Stimulated activated CD8-positive, alpha-beta memory T cell treated with anti-CD3 and anti-CD28 coated beads, Interleukin-7, amount 100 ng/mL, for 1 hour (primary cell): ENCODE measurements at places on chromosomes 12 and 14.

DNA sequence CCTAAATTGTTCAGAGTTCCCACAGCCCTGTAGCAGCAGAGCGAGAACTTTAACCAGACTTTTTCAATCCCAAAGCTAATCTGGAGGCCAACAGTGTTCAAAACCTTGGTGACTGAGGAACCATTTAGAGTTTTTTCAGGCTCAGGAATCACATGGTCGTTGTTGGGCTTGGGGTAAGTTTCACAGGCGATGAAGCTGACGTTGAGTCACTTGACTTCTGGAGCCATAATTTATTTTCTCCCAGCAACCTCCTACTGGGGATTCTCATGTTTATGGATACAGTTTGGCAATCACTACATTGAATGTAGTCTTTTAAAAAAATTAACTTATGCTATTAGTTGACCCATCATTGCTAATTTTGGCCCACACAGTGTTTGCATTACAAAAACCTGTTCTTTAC, 34.5 kb downstream of the SSPN start:
- no peak for DNase-seq

DNA sequence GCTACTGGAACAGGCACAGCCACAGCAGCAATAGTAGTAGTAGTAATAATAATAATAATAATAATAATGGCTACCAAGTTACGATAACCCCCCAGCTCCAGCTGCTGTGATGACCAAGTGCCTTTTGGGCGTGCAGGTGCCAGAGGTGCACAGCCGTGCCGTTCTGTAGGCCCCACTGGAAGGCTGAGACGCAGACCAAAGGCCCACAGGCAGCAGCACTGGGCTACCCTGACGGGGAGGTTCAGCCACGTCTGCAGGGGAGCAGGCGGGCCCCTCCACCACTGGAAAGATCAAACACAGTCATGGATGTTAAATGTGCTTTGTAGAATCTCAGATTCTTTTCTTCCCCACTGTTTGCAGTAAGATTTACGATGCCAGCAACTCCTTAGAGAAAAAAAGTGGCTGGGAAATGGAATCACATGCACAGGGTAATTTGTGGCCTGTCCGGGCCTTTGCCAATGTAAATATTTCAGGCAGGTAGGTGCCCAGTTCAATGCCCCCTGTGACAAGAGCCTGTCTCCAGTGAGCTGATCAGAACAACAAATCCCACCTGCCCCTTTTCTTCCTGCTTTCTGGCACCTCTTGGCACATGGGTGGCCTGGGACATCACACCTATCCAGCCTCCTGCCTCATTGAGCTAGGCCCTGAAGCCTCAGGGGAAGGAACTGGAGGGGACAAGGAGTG, 32.6 kb downstream of the CCDC85C start:
- DNase-seq: no peak

DNA sequence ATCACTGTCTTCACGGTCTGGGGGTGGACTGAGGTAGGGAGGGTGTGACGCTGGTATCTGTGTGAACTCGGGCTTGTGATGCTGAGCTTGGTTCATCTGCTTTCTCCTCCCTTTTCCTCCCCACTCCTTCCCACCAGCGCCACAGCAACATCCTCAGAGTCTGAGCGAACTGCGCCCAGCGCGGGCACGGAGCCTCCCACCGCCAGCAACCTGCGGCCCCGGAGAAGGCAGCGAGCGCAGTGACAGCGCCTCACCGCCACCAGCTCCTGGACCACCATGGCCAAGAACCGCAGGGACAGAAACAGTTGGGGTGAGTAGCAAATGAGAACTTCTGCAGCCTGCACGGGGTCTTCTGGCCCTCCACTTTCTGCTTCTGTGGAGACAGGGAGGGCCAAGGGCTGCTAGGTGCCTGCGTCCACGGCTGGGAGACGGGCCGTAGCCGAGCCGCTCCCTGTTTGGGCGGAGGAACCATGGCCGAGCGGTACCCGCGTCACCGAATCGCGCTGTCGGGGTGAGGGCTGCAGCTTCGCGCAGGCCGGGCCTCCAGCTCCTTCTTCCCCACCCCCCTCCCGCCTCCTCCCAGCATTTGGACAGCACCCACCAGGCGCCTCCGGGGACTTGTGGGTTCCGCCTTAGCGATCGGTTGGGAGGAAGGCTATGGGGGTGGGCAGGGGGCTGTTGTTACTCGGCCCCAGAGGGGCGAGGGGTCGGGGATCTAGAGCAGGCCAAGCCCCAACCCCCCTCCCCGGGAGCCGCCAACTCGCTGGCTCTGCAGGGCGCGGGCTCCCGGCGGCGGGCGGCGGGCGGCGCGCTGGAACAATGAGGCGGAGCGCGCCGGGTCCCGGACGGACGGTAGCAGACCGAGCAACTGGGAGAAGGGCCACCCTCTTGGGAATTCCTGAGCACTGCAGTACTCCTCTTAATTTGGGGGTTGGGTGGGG, at the start of gene ATL1:
TSS of gene ATL1 (plus strand) at position 156 of the 941 bp plus-strand sequence. CDS start at position 277, 121 bp downstream.
- DNase-seq: no peak

GRCh38 chr12:132686825-132687210, 324 bp downstream of the POLE start:
- DNase-seq: no peak

GRCh38 chr12:89372584-89373370, 20.5 kb upstream of the DUSP6 start:
- no peak for DNase-seq

DNA sequence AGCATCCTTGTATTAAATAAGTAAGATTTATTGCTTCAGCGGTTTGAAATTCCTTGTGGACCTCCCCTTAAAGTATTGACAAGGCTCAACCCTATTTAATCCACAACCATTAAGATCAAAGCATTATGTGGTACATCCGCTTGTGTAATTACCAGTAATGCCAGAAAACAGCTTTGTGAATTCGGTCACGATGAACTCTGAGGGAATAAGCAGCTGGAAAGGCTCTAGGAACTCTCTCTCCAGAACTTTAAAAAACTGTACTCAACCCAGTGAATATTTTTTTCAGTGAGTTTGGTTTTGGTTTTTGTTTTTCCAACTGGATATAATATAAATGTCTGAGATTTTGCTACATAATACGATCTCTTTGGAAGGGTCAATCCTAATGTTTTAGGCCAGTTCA, 49.3 kb upstream of the DIO2 start:
- no peak for DNase-seq

DNA sequence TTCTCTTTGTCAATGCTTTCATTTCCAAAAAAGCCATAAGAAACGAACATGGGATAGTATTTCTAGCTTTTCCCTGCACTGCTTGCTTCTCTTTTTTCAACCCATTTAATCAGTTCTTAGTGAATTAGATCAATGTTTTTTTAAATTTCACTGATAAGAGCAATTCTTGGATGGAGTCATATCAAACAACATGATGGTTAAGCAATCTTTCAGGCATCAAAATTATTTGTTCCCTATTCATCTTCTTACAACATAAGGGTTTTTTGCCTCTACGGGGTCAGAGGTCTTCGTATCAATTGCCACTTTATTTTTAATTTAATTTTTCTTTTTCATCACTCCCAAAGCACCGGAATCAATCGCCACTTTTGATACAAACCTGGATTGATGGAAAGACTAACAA, 103.8 kb upstream of the RESF1 start:
- DNase-seq: no peak

- no peak for DNase-seq
Measured at GRCh38 chr14:65229748-65230728, 127.7 kb upstream of the MAX start.

- no peak for DNase-seq
Measured at GRCh38 chr12:2408262-2408661, 355.5 kb downstream of the CACNA1C start.

GRCh38 chr12:42766026-42766425, 176.5 kb upstream of the PRICKLE1 start:
- DNase-seq: no peak

- DNase-seq: no peak
Measured at GRCh38 chr14:71183876-71184689, 276.8 kb downstream of the PCNX1 start.

DNA sequence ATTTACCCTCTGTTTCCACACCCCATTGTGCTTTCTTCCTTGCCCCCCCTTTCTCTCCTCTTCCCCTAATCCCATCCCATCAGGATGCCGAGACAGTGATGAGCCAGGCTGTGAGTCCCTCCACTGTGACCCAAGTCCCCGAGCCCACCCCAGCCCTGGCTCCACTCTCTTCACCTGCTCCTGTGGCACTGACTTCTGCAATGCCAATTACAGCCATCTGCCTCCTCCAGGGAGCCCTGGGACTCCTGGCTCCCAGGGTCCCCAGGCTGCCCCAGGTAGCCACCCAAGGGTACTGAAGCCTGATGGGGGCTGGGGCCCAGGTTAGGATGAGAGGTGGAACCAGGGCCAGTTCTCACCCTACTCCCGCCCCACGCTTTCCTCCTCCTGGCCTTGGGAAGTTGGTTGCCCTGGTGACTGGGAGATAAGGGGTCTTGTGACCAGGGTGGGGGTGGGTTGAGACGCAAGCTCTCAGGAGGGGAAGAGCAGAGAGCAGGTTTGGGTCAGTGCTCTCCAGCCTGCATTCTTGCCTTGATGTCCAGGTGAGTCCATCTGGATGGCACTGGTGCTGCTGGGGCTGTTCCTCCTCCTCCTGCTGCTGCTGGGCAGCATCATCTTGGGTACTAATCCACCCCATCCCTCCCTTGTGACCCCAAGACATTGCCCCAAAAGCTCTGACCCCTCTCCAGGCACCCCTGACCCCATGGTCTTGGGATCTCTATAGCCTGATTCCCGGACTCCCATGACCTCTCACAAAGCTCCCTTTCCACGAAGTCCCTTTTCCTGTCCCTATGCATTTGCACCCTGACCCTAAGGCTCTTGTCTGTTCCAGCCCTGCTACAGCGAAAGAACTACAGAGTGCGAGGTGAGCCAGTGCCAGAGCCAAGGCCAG, 1.2 kb downstream of the AMHR2 start:
- no peak for DNase-seq
